Kidney (tissue), 22 donors: ENCODE measurements at places on chromosomes 7 and 10. TPM values are rescaled to one million over a fixed set of nuclear protein-coding genes. Genes with fewer than 3 reads are reported as not detected.

Gene MCU
- 37.6 TPM for total RNA-seq

Gene RBP3
- not detected for total RNA-seq

Gene PNLIPRP3
- not detected for total RNA-seq

Gene DKK1
- total RNA-seq = 1.5 TPM

Gene FAM25C
- not detected for total RNA-seq

Gene CRYGN
- total RNA-seq = 0.22 TPM

Gene TCERG1L
- not detected for total RNA-seq

Gene SLC16A9
- total RNA-seq = 15.5 TPM

Gene SORCS3
- 1.1 TPM for total RNA-seq

Gene MMD2
- not detected for total RNA-seq

Gene HYAL4
- not detected for total RNA-seq

Gene CAV1
- 67.2 TPM for total RNA-seq

Gene ASAH2
- total RNA-seq = 1.3 TPM

Gene IDI2
- not detected for total RNA-seq

Gene PARD3
- 47.5 TPM for total RNA-seq

Gene NRBF2
- total RNA-seq = 15.8 TPM

Gene CFAP58
- total RNA-seq = 0.35 TPM

Gene IGF2BP3
- total RNA-seq = 0.85 TPM

Gene GRID1
- 1.4 TPM for total RNA-seq

Gene ADAM22
- total RNA-seq = 7.9 TPM

Gene ZNF679
- total RNA-seq = not detected

Gene GPR158
- total RNA-seq = 0.22 TPM

Gene CYP2C19
- 0.28 TPM for total RNA-seq

Gene LIPK
- total RNA-seq = not detected

Gene VSTM2A
- total RNA-seq = not detected

Gene ZNRF2
- 32.2 TPM for total RNA-seq

Gene SDK1
- 38.3 TPM for total RNA-seq

Gene KCNIP2
- 3.4 TPM for total RNA-seq

Gene WNT2
- total RNA-seq = 0.57 TPM

Gene FGFR2
- 59.4 TPM for total RNA-seq

Gene LIPM
- not detected for total RNA-seq

Gene ANKRD61
- 0.19 TPM for total RNA-seq

Gene DYDC2
- 0.57 TPM for total RNA-seq

Gene ANK3
- 214 TPM for total RNA-seq

Gene C7orf57
- total RNA-seq = 0.63 TPM

Gene LBX1
- not detected for total RNA-seq

Gene ZNF503
- total RNA-seq = 34.7 TPM

Gene PYROXD2
- 14.1 TPM for total RNA-seq

Gene RSPH10B2
- total RNA-seq = 0.22 TPM

Gene SLC13A1
- total RNA-seq = 10.1 TPM

Gene ITGB8
- 213 TPM for total RNA-seq

Gene GALNT11
- total RNA-seq = 86.3 TPM

Gene ACSL5
- total RNA-seq = 21.8 TPM

Gene HTR7
- total RNA-seq = 0.38 TPM

Gene LIMK1
- total RNA-seq = 23.8 TPM

Gene LRRC17
- 4.0 TPM for total RNA-seq

Gene PPP1R3C
- 20.3 TPM for total RNA-seq

Gene LIPN
- 0.41 TPM for total RNA-seq

Gene NPFFR1
- 0.09 TPM for total RNA-seq

Gene GOLGA7B
- total RNA-seq = 0.50 TPM

Gene SUN3
- total RNA-seq = 0.54 TPM

Gene TRIM73
- total RNA-seq = 4.3 TPM

Gene TMEM225B
- total RNA-seq = 2.6 TPM

Gene PPP1R9A
- total RNA-seq = 25.7 TPM

Gene ARHGAP22
- total RNA-seq = 6.6 TPM

Gene WAPL
- 34.7 TPM for total RNA-seq
